AG09309 (cell line): ENCODE measurements at places on chromosomes 11 and 22.

DNA sequence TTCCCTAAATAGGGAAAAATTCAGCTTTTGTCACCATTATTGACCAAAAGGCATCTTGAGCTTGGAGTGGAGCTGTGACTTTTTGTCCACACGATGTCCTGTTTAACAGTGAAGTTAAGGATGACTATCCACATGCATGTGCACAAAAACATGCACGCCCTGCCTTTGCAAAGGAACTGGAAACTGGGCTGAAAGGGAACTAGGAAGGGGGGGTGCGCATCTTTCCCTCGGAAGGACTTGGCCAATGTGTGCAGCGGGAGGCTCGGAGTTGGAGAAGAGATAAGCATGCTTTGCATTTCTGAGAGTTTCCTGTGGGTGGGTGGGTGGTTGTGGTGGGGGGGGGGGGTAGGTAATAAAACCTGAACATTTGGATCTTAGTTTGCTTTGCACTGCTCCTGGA, 411 bp upstream of the KIRREL3 start:
- no peak for DNase-seq

DNA sequence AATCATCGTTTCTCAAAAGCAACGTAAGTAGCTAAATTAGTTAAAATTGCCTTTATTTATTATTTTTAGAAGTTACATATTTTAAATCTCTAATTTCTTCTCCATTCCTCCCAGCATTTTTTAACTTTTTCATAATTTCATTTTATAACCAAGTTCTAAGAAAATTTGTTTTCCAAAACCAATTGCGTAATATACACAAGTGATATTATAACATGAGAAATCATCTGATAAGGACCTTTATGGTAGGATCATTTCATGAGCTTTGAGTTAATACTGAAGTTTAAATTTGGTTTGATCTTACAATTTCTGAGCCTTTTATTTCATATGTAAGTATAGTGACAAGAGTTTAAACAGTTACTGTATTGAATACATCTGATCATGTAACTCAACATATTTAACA, 27.7 kb upstream of the CARD18 start:
- no peak for DNase-seq

DNA sequence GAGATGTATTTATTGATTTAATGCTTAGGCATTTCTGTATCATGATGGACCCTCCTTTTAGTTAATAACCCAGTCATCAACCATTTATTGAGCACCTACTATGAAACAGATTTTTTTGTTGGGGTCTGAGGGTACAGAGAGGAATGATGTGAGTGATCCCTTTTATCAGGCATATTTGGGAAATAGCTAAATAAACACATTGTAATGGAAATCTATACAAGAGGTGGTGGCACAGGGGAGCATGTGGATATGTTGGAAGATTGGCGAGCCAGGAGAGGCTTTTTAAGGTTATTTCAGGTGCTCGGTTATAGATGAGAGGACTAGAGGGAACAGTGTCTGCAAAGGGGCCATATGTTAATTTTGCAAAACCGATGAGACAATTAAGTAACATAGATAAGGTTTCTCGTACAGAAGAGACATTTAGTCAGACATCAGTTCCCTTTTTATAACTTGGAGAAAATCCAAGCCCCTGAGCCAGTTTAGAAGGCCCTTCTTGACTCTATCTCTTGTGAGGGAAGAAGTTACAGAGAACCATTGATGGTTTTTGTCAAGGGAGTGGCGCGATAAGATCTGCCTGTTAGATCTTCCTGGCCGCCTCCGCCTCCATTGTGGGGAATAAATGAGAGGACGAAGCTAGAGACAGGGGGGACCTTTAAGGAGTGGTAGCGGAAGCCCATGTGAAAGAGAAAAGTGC, 2.0 kb downstream of the ATXN10 start:
- DNase-seq = no peak

- no peak for DNase-seq
Observed at GRCh38 chr22:44837481-44837880, 85.1 kb downstream of the ARHGAP8 start.

DNA sequence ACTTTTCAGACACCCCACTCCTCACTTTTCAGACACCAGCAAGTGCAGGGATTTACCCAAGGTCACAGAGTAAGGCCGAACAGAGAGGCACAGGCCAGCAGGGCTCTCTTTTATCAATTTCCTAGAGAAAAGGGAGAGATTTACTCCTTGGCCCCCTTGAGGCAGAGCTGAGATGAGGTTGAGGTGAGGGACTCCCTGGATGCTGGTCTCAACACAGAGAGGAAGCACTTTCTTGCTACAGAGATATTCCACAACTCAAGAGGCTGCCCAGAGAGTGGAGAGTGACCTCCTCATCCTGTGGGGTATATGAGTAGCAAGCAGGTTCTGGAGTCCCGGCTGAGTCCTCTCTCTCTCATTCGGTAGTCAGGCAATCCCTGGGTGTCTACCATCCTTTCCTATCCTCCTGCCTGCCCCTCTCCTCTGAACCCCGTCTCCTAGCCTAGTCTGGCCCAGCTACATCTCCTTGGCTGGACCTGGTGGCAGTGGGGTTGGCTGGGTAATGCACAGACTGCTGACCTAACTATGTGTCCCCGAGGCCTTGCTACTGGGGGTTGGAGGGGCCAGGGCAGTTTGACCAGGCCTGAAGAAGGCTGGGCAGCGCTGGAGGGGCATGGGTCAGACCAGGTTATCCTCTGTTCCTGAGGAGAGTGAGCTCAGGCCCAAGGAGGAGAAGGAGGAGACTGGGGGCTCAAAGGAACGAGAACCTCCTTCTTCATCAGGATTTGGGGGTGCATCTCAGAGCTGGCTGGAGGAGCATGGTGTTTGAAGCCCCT, 1.8 kb upstream of the ARHGEF17 start:
- no peak for DNase-seq

DNA sequence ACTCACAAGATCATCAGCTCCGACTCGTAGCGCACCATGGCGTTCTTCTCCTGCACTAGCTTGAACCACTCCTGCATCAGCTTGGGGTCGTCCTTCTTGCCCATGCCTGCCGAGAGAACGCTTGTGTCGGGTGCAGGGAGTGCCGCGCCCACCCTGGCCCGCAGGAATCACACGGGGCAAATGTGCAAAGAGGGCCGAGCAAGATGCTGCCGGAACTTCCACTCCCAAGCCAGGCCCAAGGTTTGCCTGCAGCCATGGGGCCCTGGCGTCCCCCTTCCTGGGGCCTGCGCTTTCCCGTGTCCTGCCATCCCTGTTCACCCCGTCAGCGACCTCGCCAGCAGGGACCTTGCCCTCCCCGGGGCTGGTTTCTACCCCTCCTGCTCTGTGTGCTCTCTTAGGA, 16.9 kb upstream of the BID start:
- DNase-seq = no peak

DNA sequence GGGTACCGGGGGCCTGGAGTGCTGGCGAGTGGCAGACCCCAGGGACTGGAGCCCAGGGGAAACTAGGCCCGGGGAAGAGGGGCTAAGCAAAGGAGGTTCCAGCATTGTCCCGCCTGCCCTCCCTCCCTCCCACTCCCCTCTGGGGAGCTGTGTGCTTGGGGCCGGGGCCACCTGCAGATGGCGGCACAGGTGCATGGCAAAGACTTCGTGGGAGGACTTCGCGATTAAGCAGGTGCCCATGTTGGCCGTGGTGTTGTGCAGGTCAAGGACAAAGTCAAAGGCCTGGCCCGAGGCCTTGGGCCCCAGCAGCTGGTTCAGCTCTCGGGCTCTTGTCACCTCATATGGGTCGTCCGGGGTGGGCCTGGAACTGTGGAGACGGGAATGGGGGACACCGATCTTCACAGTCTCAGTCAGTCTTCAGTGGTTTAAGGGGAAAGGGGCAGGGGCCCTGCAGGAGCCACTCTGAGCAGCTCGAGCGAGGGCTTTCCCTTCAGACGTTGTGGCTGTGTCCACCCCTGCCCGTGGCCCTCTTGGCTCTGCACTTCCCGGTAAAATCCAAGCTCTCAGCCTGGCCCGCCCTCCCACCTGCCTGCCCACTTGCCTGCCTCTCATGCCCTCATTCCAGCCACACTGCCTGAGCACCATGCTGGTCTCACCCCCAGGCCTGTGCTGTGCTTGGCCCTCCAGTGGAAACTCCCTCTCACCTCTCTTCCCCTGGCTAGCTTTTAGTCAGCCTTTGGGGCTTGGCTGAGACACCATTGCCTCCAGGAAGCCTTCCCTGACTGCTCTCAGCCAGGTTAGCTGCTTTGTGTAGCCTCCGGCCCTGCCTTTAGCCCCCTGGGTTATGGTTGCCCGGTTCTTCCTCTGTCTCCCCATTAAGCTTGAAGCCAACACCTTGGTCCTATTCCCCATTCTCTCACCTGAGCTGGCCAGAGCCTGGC, 4.7 kb downstream of the ACY3 start:
- DNase-seq = no peak
